CMK (cell line): ENCODE measurements at places on chromosomes 13 and 19.

GRCh38 chr19:392375-392970 is 16.5 kb downstream of the C2CD4C start:
- DNase-seq: no peak

- DNase-seq: no peak
Observed at GRCh38 chr19:55169136-55169535, 2.7 kb upstream of the DNAAF3 start.

DNA sequence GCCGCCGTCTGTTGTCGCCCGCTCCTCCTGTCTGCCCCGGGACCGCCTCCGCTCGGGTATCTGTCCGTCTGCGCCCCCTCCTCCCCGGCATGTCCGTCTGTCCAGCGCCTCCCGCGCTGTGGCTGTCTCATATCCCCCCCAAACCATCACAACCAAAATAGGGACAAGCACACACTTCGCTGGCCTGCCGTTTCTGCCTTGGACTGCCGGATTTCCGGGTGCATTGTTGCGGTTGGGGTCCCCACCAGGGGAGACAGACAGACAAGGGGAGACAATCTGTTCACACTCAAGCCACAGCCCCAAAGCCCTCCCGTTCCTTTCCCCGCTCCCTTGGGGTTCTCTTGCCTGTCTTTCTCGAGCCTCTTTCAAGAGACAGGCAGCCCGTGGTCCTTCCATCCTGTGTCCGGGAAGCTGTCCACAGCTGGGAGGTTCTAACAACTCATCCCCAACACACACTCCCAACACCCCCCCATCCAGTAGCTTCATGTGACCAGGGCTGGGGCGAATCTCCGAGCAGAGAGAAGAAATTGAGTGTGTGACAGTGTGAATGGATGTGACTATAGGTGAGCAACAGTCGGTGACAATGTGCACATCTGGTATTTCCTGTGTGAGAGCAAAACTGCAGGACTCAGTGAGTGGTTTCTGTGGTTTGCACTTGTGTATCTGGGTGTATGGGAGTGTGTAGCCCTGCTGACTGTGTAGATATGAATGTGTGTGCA is 16.5 kb upstream of the FOSB start:
- no peak for DNase-seq

GRCh38 chr19:10245189-10245939 is 6.7 kb upstream of the MRPL4 start:
- no peak for DNase-seq

DNA sequence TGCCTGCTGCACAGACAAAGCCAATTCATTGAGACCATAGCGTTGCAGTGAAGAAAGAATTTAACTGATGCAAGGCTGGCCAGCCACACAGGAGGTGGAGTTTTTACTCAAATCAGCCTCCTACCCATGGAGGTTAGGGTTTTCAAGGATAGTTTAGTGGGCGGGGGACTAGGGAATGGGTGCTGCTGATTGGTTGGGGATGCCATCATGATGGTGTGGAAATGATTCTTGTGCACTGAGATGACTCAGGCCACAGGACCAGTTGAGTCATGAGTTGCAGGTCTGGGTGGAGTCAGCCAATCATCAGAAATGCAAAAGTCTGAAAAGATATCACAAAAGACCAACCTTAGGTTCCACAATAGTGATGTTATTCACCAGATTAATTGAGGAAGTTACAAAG is 359.6 kb downstream of the FOXO1 start:
- DNase-seq: no peak

DNA sequence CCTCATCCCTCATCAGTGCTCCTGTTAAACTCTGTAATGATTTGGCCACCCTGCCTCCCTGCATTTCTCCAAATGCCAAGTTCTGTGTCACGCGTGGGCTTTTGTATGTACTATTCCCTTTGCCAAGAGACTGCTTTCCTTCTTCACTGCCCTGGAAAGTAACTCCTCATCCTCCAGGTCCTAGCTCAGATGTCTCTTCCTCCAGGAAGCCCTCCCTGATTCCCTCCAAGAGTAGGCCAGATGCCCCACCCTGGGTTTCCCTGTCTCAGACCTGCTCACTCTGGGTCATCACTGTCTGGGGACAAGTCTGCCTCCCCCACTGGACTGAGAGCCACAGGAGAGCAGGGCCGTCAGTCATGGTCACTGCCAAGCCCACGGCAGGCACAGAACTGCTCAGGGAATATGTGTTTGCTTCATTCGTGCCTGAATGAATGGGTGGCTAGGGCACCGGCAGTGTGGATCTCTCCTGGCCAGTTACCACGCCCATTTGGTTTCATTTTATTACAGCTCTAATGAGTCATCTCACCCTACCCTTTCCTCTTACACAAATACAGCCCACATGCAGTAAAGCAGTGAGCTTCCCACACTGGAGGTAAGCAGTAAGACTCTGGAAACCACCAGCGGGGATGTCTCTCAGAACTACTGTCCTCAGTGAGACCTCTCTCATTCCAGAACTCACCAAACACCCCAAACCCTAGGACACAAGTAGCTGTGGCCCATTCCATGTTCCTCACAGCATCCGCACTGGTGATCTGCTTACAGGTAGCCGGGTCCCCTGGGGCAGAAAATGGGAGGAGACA is 12.1 kb upstream of the GPR4 start:
- DNase-seq: no peak

- DNase-seq: no peak
Observed at GRCh38 chr19:41903193-41903953, 20.4 kb downstream of the ARHGEF1 start.

- DNase-seq: no peak
Observed at GRCh38 chr19:4415352-4415751, 12.9 kb downstream of the CHAF1A start.

DNA sequence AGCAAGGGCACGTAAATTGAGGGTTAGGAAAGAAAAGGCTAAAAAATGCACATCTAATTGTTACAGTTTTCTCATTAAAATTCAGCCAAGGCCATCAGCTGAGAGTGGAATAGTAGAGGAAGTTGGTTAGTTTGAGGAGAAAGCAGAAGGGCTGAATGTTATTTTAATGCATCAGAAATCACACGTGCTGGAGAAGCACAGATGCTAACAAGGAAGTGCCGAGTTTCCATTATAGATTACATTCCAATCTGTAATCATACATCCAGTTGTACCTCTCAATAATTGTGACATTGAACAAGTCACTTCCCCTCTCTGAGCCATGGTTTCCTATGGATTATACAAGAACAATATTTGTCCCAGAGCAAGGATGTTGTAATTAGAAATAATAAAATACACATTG is 25.1 kb downstream of the FPR3 start:
- DNase-seq: no peak

DNA sequence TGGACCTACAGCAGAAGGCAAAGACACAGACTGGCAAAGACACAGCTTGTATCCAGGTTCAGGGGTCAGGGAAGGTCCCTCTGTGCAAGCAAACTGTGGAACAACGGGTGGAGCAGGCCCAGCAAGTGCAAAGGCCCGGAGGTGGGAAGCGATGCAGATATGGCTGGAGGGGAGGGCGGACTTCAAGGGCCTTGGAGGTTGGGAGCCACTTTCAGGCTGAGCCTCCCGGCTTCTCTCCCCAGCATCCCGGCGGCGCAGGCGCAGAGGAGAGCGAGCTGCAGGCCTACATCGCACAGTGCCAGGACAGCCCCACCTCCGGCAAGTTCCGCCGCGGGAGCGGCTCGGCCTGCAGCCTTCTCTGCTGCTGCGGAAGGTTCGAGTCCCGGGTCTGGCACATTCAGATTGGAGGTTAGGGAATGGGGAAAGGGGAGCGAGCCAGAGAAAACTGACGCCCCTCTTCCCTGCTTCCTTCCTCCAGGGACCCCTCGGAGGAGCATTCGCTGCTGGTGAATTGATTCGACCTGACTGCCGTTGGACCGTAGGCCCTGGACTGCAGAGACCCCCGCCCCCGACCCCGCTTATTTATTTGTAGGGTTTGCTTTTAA is 2.1 kb upstream of the PNPLA6 start:
- no peak for DNase-seq
